Tibial nerve (tissue), 4 donors: ENCODE measurements at places on chromosomes 7 and 10. TPM values are rescaled to one million over a fixed set of nuclear protein-coding genes. Genes with fewer than 3 reads are reported as not detected.
A peak's percentile ranks its signal among the peaks of the same experiment; 100 is the strongest.

DNA sequence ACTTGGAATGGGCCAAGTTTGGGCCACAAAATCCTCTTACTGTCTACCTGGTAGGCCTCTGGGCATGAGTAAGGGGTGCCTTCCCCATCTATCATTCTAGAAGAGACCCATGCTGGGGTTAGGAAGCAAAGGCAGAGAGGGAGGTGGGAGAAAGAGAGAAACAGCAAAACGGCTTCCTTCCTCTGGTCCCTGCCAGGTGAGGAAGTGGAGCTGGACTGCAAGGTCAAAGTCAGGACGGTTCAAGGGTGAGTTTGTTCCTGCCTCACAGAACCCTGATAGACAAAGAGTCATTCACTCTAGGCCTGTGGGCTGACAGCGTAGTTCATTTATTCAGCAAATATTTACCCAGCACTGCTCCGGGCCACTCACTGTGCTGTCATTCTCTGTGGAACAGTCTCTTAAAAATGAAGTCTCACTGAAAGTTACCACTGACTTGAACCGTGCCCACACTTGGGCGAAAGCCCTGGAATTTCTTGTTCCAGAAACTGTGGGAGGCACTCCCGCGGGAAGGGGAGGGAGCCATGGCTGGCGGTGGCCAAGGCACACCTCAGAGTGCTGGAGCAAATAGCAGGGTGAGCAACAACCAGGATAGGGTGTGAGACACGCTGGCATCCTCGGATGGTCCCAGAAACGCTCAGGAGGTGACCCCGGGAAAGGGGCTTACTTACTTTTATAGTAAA is 26.2 kb upstream of the ECHDC3 start:
- H3K4me1 ChIP-seq: no peaks in the 10 kb centered on the region
- no peaks in the 10 kb centered on the region for H3K36me3 ChIP-seq
- DNase-seq: no peak
- H3K27me3 ChIP-seq: no peaks in the 10 kb centered on the region
- no peak overlapping the region for H3K4me3 ChIP-seq

DNA sequence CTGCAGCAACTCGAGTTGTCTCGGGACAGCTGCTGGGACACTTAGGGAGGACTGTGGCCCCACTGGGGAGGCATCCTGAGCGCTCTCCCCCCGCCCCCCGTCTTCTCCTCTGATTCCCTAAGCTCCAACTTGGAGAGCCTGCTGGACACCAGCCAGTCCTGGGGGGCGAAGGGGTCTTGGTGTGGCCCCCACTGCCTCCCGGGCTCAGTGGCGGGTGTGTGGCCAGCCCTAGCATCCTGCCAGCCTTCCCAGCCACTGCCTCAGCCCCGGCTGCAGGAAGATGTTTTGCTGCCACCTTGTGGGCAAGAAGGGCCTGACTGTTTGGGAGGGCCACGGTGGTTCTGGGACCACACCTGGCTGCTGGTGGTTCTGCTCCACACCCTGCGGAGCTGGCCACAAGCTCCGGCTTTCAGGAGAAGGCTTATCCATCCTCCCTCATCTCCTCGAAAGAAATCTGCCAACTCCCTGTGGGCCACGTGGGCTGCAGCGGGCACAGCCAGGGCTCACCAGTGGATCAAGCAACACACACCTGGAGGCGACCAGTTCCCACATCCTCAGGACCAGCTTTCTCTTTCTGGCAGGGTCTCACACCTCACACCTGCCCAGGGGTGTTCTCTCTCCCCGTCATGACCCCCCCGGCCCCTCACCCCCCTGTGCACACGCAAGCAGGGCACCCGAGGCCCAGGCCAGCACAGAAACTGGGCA is 24.8 kb downstream of the AGAP3 start:
- H3K36me3 ChIP-seq: peaks cover 7% of the 10 kb centered on the region
- H3K4me1 ChIP-seq: peaks cover 61% of the 10 kb centered on the region

- no peak overlapping the region for H3K4me3 ChIP-seq
- H3K36me3 ChIP-seq: no peaks in the 10 kb centered on the region
- no peaks in the 10 kb centered on the region for H3K27me3 ChIP-seq
- no peak for DNase-seq
- H3K4me1 ChIP-seq: no peaks in the 10 kb centered on the region
- no peak overlapping the region for H3K27ac ChIP-seq
Observed at GRCh38 chr7:20665096-20665495, 49.6 kb downstream of the ABCB5 start.

DNA sequence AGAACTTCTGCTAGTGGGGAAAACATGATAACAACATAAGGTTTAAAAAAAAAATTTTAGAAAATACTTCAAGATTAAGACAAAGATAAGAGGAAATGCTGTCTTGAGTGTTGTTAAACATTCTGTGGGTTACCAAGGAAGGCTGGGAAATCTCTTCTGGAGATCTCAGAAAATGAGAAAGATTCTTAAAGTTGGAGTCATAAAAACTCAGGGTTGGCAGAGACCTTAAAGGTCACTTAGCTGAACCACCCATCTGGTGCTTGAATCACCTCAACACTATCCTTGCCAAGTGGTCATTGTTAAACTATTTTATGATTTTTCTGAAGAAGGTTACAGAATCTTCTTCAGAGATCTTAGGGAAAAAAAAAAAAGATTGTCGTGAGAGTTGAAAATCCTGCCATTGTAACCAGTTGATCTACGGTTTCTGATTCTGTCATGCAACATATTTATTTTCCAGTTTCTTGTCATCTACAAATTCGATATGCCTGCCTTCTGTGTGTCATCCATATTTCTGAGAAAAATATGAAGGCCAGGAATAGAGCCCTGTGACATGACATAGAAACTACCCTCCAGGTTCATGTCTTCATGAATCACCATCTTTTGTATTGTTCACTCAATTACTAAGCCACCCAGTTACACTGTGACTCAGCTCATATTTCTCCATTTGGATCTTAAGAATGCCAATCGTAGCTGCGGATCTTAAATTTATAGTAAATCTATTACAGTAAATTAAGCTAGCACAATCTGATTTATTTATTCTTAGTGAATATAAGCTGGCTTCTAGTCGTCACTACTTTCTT is 179.2 kb downstream of the ST7 start:
- H3K4me1 ChIP-seq: no peaks in the 10 kb centered on the region
- DNase-seq: no peak
- H3K27ac ChIP-seq: no peak overlapping the region

GRCh38 chr7:36761835-36762234 is 37.5 kb upstream of the AOAH start:
- no peak for DNase-seq
- no peak overlapping the region for H3K4me3 ChIP-seq
- no peaks in the 10 kb centered on the region for H3K4me1 ChIP-seq
- H3K36me3 ChIP-seq: no peaks in the 10 kb centered on the region

GRCh38 chr10:4080225-4080805 is 295.3 kb upstream of the KLF6 start:
- H3K4me1 ChIP-seq: peaks cover 40% of the 10 kb centered on the region
- H3K27ac ChIP-seq: no peak overlapping the region
- no peak for DNase-seq
- no peaks in the 10 kb centered on the region for H3K36me3 ChIP-seq
- no peaks in the 10 kb centered on the region for H3K27me3 ChIP-seq

DNA sequence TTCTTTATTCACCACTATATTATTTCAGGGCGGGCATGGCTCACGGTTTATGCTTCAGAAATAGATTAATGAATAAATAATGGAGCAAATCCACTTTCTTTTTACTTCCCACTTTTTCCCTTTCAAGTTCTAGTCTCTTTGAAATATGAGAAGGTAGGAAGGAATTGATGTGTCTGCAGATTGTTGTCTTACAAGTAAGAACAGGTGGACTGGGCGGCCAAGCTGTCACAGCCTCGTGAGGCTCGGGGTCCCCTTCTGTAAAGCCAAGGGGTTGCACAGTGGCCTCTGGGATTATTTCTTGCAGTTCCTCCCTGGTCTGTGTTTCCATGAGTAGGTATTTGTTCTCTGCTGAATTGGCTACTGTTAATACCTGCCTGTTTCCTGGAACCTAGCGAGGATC is 11.2 kb downstream of the VWA2 start:
- no peak for DNase-seq
- no peak overlapping the region for H3K4me3 ChIP-seq
- H3K27me3 ChIP-seq: no peaks in the 10 kb centered on the region

DNA sequence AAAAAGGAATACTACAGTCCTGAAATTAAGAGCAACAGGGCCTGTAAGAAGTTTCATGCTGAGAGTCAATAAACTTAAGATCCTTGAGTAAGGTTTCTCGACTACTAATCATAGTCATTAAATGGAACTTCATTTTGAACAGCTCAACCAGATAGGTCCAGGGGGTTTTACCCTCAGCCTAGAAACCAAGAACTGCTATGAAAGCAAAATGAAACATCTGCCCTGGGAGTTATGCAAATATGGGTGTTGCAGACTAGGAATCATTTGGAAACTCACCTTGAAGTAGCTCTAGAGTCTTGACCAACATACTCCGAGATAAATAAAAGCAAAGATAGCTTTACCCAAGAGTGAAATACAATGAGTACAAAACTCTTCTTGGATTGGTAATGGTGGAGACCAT is 128.0 kb downstream of the HGF start:
- H3K4me1 ChIP-seq: no peaks in the 10 kb centered on the region
- no peak overlapping the region for H3K4me3 ChIP-seq
- DNase-seq: no peak
- no peaks in the 10 kb centered on the region for H3K36me3 ChIP-seq
- no peaks in the 10 kb centered on the region for H3K27me3 ChIP-seq

DNA sequence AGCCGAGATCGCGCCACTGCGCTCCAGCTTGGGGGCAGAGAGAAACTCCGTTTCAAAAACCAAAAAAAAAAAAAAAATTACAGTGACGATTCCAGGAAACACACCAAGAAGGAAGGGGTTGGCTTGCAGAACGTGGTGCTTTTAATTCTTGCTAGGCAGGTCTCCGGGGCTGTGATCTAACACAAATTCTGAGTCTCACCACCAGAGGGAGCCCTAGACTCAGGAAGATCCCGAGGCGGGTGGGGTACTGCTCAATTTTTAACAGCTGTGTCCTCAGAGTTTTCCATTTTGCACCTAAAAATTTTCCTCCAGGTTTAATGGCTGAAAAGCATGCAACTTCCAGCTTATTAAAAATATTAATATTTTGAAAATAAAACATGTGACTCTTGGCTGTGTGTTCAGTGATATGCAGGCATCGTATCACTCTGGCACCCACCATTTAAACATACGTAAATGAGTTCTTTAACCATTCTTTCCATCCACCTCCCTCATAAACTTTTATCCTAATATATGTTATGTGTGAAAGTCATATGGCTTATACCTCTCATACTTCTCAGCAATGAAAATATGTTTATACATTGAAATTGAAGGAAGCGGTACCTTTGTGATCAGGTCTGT is 26.5 kb upstream of the NUB1 start:
- H3K27ac ChIP-seq: no peak overlapping the region
- H3K4me1 ChIP-seq: peaks cover 21% of the 10 kb centered on the region
- H3K4me3 ChIP-seq: no peak overlapping the region
- no peaks in the 10 kb centered on the region for H3K36me3 ChIP-seq
- peak; percentile 94 for DNase-seq

- no peaks in the 10 kb centered on the region for H3K27me3 ChIP-seq
- DNase-seq: no peak
- no peak overlapping the region for H3K4me3 ChIP-seq
- no peaks in the 10 kb centered on the region for H3K36me3 ChIP-seq
- H3K4me1 ChIP-seq: no peaks in the 10 kb centered on the region
- H3K27ac ChIP-seq: no peak overlapping the region
Observed at GRCh38 chr10:60175441-60175971, 214.2 kb downstream of the ANK3 start.

DNA sequence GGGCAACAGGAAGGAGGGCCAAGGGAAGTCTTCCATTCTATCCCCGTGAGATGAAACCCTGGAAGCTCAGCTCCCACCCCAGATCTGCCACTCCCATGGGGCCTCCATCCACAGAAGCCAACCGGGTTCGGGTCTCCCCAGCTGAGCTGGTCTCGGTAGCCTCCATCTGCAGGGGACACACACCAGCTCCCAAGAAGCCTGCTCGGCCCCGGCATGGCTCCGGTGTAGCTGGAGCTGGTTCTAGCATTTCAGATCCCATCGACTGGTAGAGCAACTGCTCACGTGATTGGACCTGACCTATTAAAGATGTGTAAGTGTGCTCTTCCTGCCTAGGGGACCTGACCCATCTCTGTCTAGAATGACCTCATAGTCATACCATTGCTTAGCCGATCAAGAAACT is 138.0 kb downstream of the PRKAG2 start:
- no peaks in the 10 kb centered on the region for H3K36me3 ChIP-seq
- peaks cover 21% of the 10 kb centered on the region for H3K4me1 ChIP-seq
- H3K27ac ChIP-seq: no peak overlapping the region
- H3K27me3 ChIP-seq: no peaks in the 10 kb centered on the region
- H3K4me3 ChIP-seq: no peak overlapping the region
- DNase-seq: no peak

GRCh38 chr10:67242528-67242927 is 316.7 kb downstream of the LRRTM3 start:
- DNase-seq: no peak
- H3K27me3 ChIP-seq: no peaks in the 10 kb centered on the region
- H3K27ac ChIP-seq: no peak overlapping the region
- H3K36me3 ChIP-seq: no peaks in the 10 kb centered on the region
- H3K4me3 ChIP-seq: no peak overlapping the region

- H3K27me3 ChIP-seq: no peaks in the 10 kb centered on the region
- H3K4me1 ChIP-seq: no peaks in the 10 kb centered on the region
- H3K27ac ChIP-seq: no peak overlapping the region
- H3K4me3 ChIP-seq: no peak overlapping the region
Observed at GRCh38 chr7:140678081-140678815, 5.5 kb downstream of the ADCK2 start.

AASS gene
- total RNA-seq: 231 TPM

SLK gene
- 66.8 TPM for total RNA-seq

CTAGE8 gene
- total RNA-seq: 1.5 TPM

FMC1 gene
- 7.5 TPM for total RNA-seq

SLC16A9 gene
- 1.8 TPM for total RNA-seq

OR13A1 gene
- not detected for total RNA-seq

TAS2R5 gene
- total RNA-seq: 9.0 TPM
